ENCODE measurements at places on chromosomes 3 and 15.

GRCh38 chr3:64802460-64802859 lies 114.7 kb upstream of the ADAMTS9 start:
- DNase-seq: no peak

GRCh38 chr15:72474466-72474911 lies 359 bp downstream of the ARIH1 start:
- DNase-seq: no peak

- DNase-seq: no peak
Measured at GRCh38 chr3:10753964-10754363, 62.1 kb upstream of the SLC6A11 start.

DNA sequence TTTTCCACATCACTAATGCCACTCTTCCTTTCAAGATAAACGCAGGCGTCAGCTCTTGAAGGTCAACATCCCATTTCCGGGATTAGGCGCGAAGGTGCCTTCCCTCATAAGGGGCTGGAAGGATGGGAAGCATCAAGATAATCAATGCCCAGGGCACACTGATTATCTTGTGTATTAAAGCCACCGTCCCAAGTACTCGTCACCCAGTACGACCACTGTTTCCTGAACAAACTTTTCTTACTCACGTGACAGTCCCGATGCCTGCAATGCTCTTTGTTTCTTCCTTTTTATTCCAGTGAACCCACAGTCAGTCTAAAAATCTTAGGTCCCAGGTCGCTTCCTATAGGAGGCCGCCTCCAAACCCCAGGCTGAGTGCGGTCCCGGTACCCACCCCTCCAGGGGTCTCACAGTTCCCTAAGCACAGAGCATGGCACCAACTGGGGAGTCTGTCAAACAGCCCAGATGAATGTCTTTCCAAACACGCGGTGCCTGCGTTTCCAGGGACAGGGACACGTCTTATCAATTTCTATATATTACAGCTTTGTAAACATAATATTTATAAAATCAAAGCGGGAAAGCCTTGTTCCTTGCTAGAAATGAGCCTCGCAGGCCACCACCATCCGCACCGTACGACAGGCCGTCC lies 589 bp downstream of the ANAPC13 start:
- peak; percentile 30 for DNase-seq

- no peak for DNase-seq
Measured at GRCh38 chr3:47612178-47612577, 33.5 kb upstream of the CSPG5 start.

DNA sequence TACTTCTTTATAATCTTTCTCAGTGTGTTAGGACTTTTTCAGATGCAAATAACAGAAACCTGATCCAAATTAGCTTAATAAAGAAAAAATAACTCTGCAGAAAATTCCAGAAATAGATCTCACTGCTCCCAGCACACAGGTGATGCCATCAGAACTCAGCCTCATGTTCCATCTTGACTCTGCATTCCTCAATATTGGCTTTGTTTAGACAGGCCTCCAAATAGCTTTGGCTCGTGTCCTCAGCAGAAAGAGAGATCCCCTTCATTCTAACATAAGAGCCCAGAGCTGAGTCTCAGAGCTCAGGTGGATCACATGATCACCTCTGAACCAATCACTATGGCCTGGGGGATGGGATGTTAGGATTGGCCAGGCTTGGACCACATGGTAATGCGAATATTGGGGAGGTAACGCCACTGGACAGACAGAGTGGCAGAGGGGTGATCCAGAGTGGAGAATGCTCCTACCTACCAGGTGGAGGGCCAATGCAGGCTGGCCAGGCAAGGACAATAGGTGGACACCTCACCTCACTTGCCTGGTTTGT lies 46.6 kb upstream of the TBC1D21 start:
- no peak for DNase-seq

DNA sequence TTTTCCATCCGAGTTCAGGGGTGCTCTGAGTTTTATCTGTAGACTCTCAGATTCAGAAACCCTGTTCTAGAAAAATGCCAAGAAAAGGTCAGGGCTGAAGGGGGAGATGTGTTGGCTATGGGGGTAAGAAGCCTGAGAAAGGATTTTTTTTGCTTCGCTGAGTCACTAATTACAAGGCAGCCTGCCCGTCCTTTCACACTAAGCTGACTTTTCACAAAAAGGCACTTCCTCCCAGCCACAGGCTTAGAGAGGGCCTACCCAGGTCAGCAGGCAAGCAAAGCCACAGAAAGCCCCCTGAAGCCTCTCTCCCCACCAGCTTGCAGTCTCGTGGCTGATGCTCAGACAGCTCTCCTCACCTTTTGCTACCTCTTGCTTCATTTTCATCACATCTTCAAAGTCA lies 192.6 kb upstream of the PRICKLE2 start:
- DNase-seq: no peak

DNA sequence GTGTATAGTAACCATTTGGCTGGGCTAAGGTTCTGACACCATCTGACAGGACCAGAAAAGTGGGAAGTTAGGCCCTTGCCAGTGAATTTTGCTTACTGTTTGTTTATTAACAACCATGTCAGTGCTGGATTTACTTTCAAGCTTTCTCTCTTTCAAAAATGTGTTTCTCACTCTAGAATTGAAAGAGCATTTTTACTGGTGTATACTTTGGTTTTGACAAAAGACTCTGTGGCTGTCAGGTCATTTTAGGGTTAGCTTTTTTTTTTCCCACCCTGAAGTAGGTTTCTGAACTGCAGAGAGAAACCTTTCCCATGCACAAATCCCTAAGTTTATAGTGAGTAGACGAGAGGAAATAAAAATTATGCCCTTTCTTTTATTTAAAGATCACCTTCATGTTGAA lies 230.0 kb upstream of the TBC1D5 start:
- DNase-seq: no peak
